ENCODE measurements at places on chromosomes 2 and 18.

DNA sequence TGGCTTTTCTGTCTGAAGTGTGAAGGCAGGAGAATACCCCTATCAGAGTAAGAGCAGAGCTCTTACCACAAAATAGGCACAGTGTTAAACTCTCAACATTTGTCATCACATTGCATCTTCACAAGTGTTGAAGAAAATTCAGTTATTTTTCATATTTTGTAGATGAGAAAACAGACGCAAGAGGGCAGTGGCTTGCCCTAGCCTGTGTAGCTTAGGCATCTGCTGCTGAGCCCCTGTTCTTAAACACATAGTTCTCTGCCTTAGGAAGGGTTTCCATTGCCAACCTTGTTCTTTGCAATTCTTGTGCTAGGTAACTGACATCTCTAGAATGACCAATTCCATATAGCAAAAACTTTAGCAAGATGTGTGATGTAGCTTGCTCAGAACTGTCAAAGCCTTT is 112.7 kb upstream of the RMDN2 start:
- DNase-seq = no peak

DNA sequence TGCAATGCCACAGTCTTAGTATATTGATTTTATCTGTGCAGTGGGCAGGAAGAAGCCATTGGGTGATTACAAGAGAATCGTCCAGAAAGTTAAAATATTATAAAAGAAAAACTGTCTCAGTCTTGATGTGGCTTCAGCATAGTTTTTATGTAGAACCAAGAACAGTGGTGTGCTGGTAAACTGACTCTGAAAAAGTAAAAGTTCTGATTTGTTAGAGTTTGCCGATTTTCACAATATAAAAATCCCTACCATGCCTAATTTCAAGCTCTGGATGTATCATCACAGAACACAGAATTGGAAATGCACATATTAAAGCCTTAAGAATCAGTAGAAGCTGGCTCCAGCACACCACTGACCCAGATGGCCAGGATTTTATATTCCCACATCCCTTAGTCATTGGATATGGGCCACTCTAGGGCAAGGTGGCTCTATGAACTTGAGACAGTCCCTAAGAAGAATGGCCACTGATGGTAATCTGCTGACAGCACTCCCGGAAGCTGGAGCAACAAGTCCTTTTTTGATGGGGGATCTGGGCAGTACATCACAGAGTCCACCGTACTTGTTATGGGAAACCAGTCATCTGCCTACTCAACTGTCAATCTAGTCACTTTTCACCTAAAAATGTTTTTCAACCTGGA is 9.3 kb upstream of the PLEKHM3 start:
- DNase-seq = no peak

DNA sequence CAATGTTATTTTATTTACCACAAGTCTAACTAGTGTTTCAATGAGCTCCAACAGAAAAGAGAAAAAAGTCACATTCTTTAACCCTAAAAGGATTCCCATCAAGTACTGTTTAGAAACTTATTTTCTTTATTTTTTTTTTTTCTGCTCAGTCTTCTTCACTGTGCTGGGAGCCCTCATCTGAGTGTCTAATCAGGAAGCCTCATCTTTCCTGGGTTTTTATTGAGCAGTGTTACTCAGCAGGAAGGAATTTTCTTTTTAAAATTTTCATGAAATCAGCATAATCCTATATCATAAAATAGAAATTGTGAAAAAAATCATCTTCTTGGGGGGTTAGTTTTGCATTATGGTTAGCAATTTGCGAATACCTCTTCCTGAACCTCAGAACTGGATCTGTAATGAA is 453.8 kb downstream of the CDH2 start:
- no peak for DNase-seq

GRCh38 chr2:76204048-76204447 is 493.3 kb upstream of the GCFC2 start:
- DNase-seq = no peak

GRCh38 chr18:22689712-22690111 is 243.4 kb upstream of the RBBP8 start:
- DNase-seq = no peak

GRCh38 chr2:10771786-10772185 is 40.8 kb downstream of the PDIA6 start:
- no peak for DNase-seq

DNA sequence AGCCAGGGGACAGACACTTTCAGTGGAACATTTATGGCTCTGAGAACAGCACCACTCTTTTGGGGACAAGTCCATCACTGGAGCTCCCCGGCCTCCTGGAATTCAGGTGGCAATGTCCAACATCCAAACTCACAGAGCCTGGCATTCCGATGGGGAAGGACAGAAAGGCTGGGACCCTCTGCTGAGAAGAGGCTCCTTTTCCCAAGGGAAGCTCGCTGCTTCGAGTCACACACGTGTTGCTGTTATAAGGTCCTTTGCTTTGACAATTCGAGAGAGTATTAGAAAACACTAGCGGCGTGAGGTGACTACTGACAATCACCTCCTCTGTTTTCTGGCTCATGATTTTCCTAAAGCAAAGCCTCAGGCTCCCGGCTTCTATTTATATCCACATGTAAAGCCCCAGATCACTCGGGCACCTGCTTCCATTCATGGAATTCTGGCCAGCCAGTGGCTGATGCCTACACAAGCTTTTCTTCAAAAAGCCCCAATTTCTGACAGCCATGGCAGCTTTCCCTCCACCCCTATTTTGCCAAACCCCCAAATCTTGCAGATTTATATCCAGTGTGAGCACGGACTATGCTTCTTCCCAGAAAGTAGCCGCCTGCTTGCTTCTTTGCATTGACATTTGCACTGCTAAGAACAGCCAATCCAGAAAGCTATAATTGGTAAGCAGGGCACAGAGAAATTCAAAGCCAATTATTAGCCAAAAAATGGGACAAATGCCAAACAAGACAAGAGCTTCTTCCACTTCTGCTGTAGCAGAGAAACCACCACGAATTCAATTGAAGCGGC is 67.3 kb downstream of the NDUFA10 start:
- no peak for DNase-seq

DNA sequence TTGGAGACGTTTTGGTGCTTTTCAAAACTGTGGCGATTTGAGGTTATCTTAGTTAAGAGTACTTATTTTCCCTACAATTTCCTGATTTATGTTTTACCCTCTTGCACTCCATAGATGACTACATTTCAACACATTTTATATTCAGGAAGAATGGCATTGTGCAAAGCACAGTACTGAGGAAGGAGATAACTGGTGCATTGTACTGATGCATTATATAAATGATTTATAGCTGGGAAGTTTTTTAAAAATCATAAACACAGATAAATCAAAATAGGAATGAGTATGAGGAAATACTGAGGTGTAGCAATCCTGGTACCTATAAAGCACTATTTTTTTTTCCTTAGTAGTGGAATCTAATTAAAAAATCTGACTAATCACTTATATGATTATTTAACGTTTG is 5.6 kb downstream of the REL start:
- DNase-seq = no peak

GRCh38 chr2:193528458-193528857 is 1333.7 kb upstream of the TMEFF2 start:
- no peak for DNase-seq

DNA sequence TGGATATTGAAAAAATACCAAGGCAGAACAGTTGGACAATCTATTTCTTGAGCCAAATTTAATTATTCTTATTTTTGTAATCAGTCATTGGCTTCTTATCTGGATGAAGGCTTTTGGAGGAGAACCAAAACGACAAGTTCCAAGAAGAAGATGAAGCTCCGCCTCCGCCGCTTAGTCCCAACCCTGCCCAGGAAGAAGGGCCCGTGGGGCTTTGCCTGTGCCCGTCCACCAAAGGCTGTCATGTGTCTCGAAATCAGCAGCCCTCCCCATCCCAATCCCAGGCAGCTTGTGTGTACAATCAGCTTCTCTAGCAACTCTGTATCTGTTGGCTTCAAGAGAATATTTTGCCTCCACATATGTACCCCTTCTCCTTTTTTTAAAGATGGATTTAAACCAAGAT is 24.6 kb downstream of the PTRHD1 start:
- no peak for DNase-seq

- no peak for DNase-seq
Observed at GRCh38 chr2:112144966-112145365, 6.8 kb downstream of the FBLN7 start.

DNA sequence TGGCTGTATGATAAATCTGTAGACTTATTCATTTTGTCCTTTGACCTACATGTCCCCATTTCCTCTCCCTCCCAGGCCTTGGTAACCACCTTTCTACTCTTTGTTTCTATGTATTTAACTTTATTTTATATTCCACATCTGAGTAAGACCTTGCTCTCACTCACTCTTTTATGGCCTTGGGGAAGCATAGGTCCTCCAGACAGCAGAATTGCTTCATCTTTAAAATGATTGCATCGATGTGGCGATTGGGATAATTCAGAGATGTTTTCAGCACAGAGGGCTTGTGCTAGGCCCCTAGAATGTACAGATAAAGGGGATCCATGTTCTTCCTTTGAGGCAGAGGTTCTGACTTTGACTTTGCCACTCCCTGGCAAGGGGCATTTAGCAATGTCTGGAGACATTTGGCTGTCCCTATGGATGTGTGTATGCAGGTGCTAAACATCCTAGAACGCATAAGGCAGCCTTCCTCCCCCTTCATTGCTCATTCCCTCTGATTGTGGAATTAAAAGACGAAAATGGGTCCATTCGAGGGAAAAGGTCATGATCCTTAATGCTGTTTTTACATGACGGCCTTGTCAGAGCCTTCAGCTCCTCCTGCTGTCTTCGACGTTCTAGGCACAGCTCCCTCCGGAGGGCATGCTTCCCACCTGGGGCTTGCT is 1.2 kb upstream of the GPR39 start:
- no peak for DNase-seq

GRCh38 chr2:5549771-5550170 is 142.4 kb upstream of the SOX11 start:
- no peak for DNase-seq

- no peak for DNase-seq
Observed at GRCh38 chr18:40962784-40963183, 992.2 kb upstream of the PIK3C3 start.

DNA sequence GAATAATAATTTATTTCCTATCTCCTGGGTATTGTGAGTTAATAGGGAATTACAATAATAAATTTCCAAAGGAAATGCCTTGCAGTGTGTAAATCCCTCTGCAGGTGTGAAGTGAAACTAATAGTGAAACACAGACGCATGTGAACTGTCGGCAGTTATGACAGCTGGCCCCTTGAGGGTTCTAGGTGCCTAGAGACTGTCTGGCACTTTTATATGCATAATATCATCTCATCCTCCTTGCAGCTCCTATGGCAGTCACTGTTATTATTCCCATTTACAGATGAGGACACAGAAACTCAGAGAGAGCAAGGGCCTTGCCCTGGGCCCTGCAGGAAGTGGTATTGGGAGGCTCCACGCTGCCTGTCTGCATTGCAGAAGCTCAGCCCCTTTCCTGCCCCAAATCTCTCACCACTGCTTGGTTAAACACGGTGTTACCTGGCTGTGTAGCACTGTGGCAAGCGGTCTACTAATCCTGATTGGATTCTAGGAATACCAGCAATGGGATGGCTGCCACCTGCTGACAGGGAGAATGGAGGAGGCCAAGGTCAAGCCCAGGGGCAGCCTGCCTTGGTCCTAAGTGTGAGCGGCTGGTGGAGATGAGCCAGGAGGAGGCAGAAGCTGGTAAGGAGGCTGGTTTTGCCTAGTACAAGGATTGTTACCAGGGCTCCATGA is 32.8 kb upstream of the ACKR3 start:
- DNase-seq = no peak

GRCh38 chr18:1412655-1413322 is 508.1 kb downstream of the ADCYAP1 start:
- DNase-seq = no peak

GRCh38 chr2:231163011-231163410 is 35.4 kb upstream of the ARMC9 start:
- DNase-seq = no peak

- DNase-seq = no peak
Observed at GRCh38 chr2:186294248-186294888, 191.7 kb upstream of the ZC3H15 start.

GRCh38 chr2:120912101-120912985 is 176.7 kb downstream of the GLI2 start:
- no peak for DNase-seq

GRCh38 chr2:6818012-6818411 is 47.7 kb downstream of the CMPK2 start:
- no peak for DNase-seq

GRCh38 chr2:105822186-105822585 is 77.5 kb downstream of the NCK2 start:
- no peak for DNase-seq

DNA sequence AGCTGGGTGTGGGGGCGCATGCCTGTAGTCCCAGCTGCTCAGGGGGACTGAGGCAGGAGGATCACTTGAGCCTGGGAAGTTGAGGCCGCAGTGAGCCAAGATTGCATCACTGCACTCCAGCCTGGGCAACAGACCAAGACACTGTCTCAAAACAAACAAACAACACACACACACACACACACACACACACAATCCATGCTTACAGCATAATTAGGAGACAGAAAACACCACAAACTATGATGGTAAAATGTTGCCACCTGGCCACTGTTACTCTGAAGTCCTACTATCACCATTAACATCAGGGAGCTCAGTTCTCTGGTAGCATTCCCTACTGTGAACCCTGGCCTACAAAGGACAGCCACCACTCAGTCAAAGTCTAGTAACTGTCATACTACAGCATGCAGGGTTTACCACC is 18.3 kb downstream of the DNPEP start:
- no peak for DNase-seq

- DNase-seq = no peak
Observed at GRCh38 chr2:118040891-118041290, 27.0 kb upstream of the CCDC93 start.

- DNase-seq = no peak
Observed at GRCh38 chr2:113818382-113818951, 62.0 kb upstream of the SLC35F5 start.

DNA sequence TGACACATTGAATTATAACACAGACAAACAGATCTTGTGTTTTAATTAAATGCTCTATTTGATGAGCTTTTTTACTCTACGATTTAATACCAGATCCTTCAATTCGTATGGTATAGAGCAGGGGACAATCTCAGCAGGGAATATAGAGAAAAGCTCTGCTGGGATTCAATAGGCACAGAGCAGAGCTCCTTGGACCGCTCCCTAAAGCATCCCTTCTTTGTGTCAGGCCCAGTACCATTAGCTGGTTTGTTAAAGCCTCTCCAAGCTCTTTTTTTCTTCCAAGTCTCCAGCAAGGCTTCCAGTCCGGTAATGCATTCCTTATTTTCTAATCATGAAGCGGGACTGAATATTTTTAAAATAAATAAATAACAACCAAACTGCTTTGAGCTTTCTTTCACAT is 466.0 kb downstream of the NR4A2 start:
- DNase-seq = no peak

GRCh38 chr2:212733273-212733672 is 194.7 kb upstream of the ERBB4 start:
- DNase-seq = no peak

GRCh38 chr18:52415131-52415530 is 75.1 kb downstream of the DCC start:
- no peak for DNase-seq

GRCh38 chr2:178109813-178110212 is 2.4 kb upstream of the RBM45 start:
- DNase-seq = no peak

GRCh38 chr2:129911363-129912065 is 68.0 kb upstream of the RAB6C start:
- DNase-seq = no peak
